ENCODE measurements at places on chromosomes 3 and 15. TPM values are rescaled to one million over a fixed set of nuclear protein-coding genes. Genes with fewer than 3 reads are reported as not detected.

Gene ZBTB47
- 38.0 TPM for total RNA-seq

Gene FAM3D
- total RNA-seq, result 4.7 TPM

Gene ROPN1
- total RNA-seq, result not detected

GRCh38 chr15:76185716-76186115, 125.6 kb downstream of the ETFA start:
- H3K36me3 ChIP-seq, result no peaks in the 10 kb centered on the region
- no peak for DNase-seq
- H3K4me1 ChIP-seq, result no peaks in the 10 kb centered on the region
- H3K27me3 ChIP-seq, result no peaks in the 10 kb centered on the region

- H3K27ac ChIP-seq, result no peak overlapping the region
- no peaks in the 10 kb centered on the region for H3K27me3 ChIP-seq
- no peaks in the 10 kb centered on the region for H3K4me1 ChIP-seq
- no peak for DNase-seq
- H3K36me3 ChIP-seq, result no peaks in the 10 kb centered on the region
Observed at GRCh38 chr3:3665546-3665945, 133.7 kb upstream of the LRRN1 start.

DNA sequence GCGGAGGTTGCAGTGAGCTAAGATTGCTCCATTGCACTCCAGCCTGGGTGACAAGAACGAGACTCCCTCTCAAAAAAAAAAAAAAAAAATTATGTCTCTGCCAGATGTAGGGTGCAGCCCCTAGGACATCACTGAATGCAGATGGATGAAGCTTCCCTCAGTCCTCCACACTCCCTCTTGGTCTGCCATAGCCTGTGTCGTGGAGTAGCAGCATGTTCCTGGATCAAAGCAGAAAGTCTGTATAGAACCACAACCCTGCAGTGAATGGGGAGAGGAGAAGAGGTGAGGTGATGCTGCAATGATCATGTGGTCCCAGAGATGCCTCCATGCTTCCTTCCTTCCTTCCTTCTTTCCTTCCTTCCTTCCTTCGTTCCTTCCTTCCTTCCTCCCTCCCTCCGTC, 15.3 kb upstream of the LAMB2 start:
- H3K36me3 ChIP-seq, result no peaks in the 10 kb centered on the region
- H3K4me1 ChIP-seq, result no peaks in the 10 kb centered on the region
- H3K27me3 ChIP-seq, result no peaks in the 10 kb centered on the region
- no peak overlapping the region for H3K4me3 ChIP-seq

GRCh38 chr3:16671690-16672089, 66.5 kb upstream of the DAZL start:
- H3K4me3 ChIP-seq, result no peak overlapping the region
- no peaks in the 10 kb centered on the region for H3K36me3 ChIP-seq
- H3K27me3 ChIP-seq, result no peaks in the 10 kb centered on the region
- H3K27ac ChIP-seq, result no peak overlapping the region
- H3K4me1 ChIP-seq, result no peaks in the 10 kb centered on the region
- DNase-seq, result no peak

GRCh38 chr15:24645627-24646026, 29.9 kb upstream of the NPAP1 start:
- no peaks in the 10 kb centered on the region for H3K4me1 ChIP-seq
- no peaks in the 10 kb centered on the region for H3K27me3 ChIP-seq
- no peak overlapping the region for H3K4me3 ChIP-seq
- H3K36me3 ChIP-seq, result no peaks in the 10 kb centered on the region

DNA sequence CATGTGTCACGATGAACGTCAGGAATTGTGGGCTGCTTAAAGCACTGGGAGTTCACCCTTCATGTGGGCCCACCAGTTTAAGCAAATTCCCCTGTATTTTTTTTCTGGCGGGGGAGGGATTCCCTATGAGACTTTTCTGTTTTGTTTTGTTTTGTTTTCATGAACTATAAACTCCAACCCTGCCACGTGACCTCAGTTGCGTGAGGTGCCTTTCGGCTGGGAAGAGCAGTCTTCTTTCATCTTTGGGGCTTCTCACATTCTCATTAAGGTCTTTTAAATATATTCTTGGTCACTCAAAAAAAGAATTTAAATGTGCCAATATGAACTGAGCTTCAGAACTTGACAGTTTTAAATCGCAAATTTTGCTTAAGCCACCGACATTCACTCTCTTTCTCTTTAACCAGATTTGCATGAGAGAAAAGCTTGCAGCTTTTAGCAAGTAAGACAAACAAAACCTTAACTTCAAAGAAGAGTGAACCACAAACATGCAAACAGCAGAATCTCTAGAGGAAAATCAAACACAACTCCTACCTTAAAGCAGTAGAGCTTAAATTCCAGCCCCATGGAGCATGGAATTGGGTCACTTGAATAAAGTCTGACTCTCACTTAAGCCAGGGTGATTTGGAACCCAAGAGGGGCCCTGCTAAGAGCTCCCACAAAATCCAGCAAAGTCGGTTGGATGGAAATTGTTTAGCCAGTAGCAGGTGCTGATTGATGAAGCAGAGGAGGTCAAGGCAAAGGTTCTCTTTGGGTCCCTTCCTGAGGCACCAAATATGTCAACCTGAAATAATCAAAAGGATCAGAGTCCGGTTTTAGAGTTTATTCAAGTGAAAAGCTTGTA, 699.8 kb upstream of the GBE1 start:
- no peak overlapping the region for H3K4me3 ChIP-seq
- H3K27me3 ChIP-seq, result no peaks in the 10 kb centered on the region
- H3K4me1 ChIP-seq, result no peaks in the 10 kb centered on the region
- no peak for DNase-seq
- H3K27ac ChIP-seq, result no peak overlapping the region

Data from prostate gland (tissue), 2 donors.